ENCODE measurements at places on chromosomes 1 and 21. TPM values are rescaled to one million over a fixed set of nuclear protein-coding genes. Genes with fewer than 3 reads are reported as not detected.

DNA sequence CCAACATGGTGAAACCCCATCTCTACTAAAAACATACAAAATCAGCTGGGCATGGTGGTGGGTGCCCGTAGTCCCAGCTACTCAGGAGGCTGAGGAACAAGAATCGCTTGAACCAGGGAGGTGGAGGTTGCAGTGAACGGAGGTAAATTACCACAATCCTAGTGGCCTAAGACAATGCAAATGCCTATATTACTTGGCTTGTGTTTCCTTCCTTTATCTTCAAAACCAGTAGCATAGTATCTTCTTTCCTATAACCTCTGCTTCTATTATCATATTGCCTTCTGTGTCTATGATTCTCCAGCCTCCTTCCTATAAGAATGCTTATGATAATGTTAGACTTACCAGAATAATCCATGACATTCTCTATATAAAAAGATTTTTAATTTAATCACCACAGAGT lies 156.2 kb upstream of the RGS18 start:
- no peak for DNase-seq
- no peak overlapping the region for H3K4me3 ChIP-seq
- no peaks in the 10 kb centered on the region for H3K4me1 ChIP-seq
- no peak overlapping the region for H3K27ac ChIP-seq
- H3K36me3 ChIP-seq, result no peaks in the 10 kb centered on the region

GRCh38 chr21:44709426-44710293 lies 1.7 kb downstream of the TSPEAR start:
- no peak for DNase-seq
- no peaks in the 10 kb centered on the region for H3K4me1 ChIP-seq
- no peak overlapping the region for H3K27ac ChIP-seq
- H3K27me3 ChIP-seq, result no peaks in the 10 kb centered on the region

- no peaks in the 10 kb centered on the region for H3K4me1 ChIP-seq
- no peak for DNase-seq
- H3K36me3 ChIP-seq, result no peaks in the 10 kb centered on the region
Measured at GRCh38 chr1:41837691-41838090, 81.0 kb downstream of the HIVEP3 start.

Gene CDC20
- total RNA-seq, result not detected

Measured in ovary (tissue), 10 donors.